GM13977 (cell line): ENCODE measurements at places on chromosomes 12 and 14.

GRCh38 chr12:66309606-66310005 is 7.3 kb downstream of the HELB start:
- DNase-seq, result no peak

- no peak for DNase-seq
These were observed 209.5 kb upstream of the ARHGAP5 start for GRCh38 chr14:31867570-31867969.

- DNase-seq, result no peak
These were observed 7.8 kb downstream of the AKT1 start for GRCh38 chr14:104787736-104788135.

- no peak for DNase-seq
These were observed 39.1 kb downstream of the DIO3 start for GRCh38 chr14:101600336-101600890.
